Foreskin keratinocyte (primary cell): ENCODE measurements at places on chromosomes 5 and 9. TPM values are rescaled to one million over a fixed set of nuclear protein-coding genes. Genes with fewer than 3 reads are reported as not detected.

CDH9 gene
- not detected in 2 replicates for polyA plus RNA-seq

DNA sequence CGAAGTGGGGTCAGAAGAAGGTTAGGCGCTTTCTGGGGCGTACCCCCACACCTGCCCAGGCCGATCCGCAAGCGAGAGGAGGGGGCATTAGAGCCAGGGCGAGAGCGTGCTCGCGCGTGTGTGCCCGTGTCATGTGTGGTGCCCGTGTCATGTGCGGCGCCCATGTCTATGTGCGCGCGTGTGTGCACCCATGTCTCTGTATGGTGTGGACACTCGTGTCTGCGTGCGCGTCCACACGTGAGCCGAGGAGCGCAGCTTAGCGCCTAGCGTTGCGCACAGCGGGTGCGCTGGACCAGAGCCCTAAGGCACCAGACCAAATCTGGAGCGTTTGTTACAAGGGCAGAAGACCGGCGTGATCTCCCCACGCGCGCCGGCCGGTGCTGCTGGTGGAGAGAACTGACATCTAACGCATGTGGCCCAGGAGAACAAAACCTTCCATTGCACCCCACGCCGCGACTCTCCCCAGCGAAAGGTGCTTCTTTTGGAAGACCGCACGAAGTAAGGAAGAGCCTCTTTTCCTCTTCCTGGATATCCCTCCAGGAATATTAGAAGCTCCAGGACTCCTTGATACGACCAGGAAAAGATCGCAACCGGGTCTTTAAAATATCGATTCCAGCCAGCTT is 644 bp downstream of the NIM1K start:
- DNase-seq, result no peak

- no peak for DNase-seq
Observed at GRCh38 chr5:31436851-31437250, 95.0 kb downstream of the DROSHA start.

GRCh38 chr5:168796000-168796399 is 216.8 kb upstream of the PANK3 start:
- no peak for DNase-seq

GRCh38 chr5:115384587-115385375 is 88.3 kb upstream of the CCDC112 start:
- DNase-seq, result no peak

GRCh38 chr5:149561848-149562247 is 10.6 kb upstream of the CSNK1A1 start:
- peak; percentile 95 for DNase-seq

DNA sequence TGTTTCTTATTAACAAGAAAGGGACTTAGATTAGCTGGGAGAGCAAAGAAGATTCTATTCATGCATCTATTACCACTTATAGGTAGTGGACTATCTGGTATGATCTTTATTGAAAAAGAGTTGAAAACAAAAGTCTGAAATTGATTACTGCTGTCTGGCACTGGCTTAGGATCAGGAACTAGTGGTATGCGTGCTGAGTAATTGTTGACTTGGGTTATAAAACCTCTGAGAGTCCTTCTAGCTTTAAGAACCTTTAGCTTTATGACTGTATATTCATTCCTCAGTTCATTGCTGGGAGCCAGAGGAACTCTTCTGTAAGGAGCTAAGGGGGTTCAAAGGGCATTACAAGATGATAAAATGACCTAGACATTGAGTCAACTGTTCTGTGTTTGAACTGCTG is 7.6 kb downstream of the SLC1A1 start:
- no peak for DNase-seq

PRSS3 gene
- polyA plus RNA-seq, result 127 and 247 TPM in 2 replicates

DNA sequence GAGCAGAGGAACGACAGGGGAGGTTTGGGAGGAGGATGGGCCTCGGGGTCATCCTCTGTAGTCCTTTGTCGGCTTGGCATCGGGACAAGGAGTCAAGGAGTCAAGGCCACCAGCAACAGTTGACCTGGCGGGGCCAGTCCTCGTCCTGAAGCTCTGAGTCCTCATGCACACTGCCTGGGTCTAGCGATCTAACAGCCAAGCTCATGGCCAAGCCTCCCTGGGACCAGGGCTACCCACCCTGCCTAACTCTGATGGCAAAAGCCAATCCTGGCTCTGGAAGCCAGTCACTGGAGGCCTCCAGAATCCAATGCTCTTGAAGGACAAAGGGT is 49.8 kb downstream of the CAMK2A start:
- no peak for DNase-seq

SLC25A2 gene
- polyA plus RNA-seq, result not detected in 2 replicates

DNA sequence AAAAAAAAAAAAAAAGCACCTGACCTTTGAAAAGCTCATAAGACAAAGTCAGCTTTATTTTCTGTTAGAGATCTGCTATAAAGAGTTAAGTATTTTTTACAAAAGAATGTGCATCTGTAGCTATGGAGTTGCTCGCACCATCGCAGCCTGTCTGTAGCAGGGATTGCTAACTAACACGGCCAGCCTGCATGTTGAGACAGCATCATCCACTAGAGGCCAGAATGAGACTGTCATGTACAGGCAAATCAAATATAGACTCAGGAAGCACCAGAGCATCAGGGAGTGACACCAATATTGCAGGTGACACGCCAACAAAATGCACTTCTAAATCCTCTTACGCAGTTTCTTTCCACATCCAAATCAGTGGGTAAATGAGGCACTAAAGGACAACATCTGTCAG is 136.3 kb upstream of the RASEF start:
- no peak for DNase-seq

DNA sequence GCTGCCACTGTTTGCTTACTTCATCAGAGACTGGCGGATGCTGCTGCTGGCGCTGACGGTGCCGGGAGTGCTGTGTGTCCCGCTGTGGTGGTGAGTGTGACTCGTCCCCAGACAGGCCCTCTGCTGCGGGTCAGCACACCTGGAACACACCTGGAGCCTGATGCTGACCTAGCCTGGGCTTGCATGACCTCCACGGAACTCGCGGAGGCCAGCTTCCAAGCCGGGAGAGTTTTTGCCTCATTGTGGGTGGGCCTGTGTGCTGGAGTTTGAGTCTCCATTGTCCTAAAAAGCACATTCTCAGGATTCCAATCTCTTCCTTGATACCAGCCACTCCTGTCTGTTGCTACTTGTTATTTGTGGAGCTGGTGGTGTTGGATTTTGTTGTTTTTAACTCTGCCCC is 28.1 kb downstream of the SLC22A4 start:
- DNase-seq, result no peak

GRCh38 chr9:28651050-28651722 is 1077.9 kb upstream of the C9orf72 start:
- DNase-seq, result no peak

GRCh38 chr5:54177058-54177457 is 133.3 kb downstream of the ARL15 start:
- no peak for DNase-seq

DNA sequence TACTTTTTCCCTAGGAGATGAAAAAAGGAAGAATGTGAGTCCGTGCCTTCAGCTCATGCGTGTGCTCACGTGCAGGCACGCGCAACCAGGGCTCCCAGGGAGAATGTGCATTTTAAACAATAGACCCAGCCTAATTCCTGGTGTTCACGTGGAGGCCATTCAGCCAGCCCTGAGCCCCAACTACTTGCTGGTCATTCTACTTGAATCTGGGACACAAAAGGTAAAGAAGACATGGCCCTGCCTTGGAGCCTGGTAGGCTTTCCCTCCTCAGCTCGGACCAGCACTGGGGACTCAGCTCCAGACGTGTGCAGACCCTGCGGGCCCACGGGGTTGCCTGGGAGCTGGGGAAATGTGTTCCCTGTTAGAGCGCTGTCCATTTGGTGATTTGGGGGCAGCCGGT is 125.5 kb downstream of the MVB12B start:
- no peak for DNase-seq

DNA sequence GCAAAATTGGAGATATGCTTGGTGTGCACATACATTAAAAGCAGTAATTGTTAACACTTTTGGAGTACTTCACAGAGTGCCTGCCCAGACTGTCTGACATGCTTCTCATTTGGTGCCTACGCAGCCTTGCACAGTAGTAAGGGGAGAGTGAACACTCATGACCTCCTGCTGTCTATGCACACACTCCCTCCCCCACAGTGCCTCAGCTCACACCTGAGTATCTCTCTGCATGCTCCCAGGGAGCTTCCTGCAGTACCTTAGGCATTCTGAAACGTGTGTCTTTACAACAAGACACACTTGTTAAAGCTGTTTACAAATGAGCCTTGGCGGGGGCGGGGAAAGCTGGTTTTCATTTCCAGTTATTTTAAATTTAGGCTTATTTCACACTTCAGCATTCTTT is 18.0 kb downstream of the MAP3K1 start:
- no peak for DNase-seq

- DNase-seq, result no peak
Observed at GRCh38 chr9:131259432-131259898, 16.8 kb downstream of the FAM78A start.

- DNase-seq, result no peak
Observed at GRCh38 chr5:39775797-39776365, 351.1 kb upstream of the DAB2 start.

GRCh38 chr9:86342269-86342668 is 11.9 kb downstream of the TUT7 start:
- no peak for DNase-seq

- DNase-seq, result no peak
Observed at GRCh38 chr5:133820507-133820906, 147.9 kb downstream of the C5orf15 start.

GRCh38 chr5:132839426-132840301 is 9.2 kb upstream of the SHROOM1 start:
- peak; percentile 44 for DNase-seq

DNA sequence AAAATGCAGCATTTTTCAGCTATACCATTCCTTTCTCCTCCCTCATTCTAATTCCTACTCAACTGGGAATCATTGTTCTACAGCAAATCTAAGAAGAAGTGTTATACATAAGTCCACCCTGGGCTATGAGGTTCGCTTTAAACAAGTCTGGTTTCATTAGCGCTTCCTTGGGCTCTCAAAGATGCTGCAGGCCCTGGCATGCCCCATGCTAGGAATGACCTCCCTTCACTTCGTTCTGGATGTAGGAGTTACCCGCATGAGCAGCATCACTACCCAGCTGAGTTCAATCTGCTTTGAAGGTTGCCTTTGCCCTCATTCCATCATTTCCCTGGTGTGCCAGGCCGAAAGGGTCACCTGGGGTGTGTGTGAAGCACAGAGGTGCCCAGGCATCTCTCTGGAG is 35.4 kb downstream of the F2R start:
- peak; percentile 55 for DNase-seq

GRCh38 chr9:86734771-86735170 is 212.5 kb downstream of the GAS1 start:
- DNase-seq, result peak; percentile 36

GRCh38 chr5:79821-80220 is 12.1 kb upstream of the PLEKHG4B start:
- DNase-seq, result no peak

GRCh38 chr5:59528202-59528862 is 365.2 kb downstream of the PDE4D start:
- no peak for DNase-seq

- no peak for DNase-seq
Observed at GRCh38 chr5:126718236-126718868, 58.6 kb upstream of the LMNB1 start.

CDH6 gene
- not detected in 2 replicates for polyA plus RNA-seq

DNA sequence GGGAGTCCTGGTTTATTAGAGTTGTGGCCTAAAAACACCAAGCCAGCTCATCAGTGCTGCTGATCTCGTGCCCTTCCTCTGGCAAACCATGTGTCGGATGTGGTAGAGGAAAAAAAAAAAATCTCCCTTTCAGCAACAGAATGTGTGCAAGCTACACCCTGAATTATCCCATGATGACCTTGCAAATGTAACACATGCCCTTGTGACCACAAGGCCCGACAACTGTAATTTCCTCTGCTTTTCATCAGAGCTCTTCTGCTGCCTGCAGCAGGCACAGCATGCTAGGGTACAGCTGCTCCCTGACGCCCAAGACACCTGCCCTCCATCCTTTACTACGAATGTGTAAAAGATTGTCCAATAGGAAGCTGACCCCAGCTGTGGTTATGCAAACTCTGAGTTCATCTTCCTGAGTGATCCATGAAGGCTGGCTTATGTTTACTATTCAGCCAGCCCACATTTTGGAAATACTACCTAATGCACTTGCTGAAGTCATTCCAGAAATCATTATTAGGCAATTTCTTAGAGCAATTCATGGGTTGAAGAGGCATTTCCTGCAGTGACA is 14.6 kb upstream of the BNC2 start:
- DNase-seq, result no peak

DNA sequence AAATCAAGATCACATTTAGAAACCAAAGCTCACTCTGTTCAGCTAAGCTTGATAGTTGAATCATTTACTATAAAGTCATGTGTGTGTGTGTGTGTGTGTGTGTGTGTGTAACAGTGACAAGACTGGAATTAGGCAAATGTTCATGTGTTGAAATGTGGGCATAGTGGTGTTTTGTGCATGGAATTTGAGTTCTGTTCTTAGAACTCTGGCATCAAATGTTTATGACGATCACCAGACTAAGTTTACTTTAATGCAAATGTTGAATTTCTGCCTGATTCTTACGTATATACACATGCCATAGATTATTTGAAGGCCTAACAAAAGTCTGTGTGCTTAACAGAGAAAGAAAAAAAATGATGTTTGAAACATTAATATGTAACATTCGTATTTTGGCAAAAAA is 72.8 kb upstream of the COL5A1 start:
- DNase-seq, result no peak

DNA sequence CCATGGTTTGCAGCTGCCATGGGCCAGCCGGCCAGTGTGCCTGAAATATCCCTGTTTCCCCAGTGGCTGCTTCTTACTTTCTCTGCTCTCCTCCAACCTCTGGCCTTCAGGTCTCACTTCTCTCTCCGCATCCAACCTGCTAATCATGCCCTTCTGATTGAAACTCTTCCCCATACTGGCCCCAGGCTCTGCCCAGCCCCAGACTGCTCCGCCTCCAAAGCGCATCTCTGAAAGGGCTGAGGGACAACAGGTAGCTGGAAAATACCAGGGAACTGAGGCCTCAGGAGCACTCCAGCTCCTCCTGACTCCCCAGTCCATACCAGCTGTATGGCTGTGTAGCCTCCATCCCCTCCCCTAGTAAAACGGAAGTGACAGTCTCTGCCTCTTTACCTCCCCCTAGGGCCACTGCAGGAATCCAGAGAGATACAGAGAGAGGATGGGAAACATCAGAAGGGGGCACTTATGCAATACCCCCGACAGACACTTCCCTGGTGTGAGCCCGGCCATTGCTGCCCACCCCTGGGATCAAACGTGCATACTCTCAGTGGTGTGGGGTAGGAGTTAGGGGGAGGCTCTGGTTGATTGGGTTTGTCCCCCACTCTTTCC is 34.2 kb downstream of the PAX5 start:
- no peak for DNase-seq

LTC4S gene
- 0.58 and 0.80 TPM in 2 replicates for polyA plus RNA-seq

DNA sequence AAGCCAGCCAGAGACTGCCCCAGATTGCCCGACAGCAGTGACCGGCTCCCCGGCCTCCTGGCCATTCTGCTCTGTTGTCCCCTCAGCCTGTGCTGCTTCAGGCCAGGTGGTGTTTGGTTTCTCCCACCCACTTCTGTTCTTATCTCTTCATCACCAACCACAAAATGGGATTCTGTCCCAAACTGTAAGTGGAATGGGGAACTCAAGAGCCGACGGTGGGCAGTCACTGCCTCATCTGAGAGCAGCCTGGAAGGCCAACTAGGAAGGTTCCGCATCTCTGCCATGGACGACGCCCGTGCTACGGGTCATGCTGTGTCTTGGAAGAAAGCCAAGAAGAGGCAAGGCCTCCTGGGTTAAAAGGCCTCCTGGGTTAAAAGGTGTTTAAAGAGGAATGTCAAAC is 219.0 kb upstream of the PIK3R1 start:
- DNase-seq, result no peak
